ENCODE measurements at places on chromosomes 1 and 21.
A peak's percentile ranks its signal among the peaks of the same experiment; 100 is the strongest.

DNA sequence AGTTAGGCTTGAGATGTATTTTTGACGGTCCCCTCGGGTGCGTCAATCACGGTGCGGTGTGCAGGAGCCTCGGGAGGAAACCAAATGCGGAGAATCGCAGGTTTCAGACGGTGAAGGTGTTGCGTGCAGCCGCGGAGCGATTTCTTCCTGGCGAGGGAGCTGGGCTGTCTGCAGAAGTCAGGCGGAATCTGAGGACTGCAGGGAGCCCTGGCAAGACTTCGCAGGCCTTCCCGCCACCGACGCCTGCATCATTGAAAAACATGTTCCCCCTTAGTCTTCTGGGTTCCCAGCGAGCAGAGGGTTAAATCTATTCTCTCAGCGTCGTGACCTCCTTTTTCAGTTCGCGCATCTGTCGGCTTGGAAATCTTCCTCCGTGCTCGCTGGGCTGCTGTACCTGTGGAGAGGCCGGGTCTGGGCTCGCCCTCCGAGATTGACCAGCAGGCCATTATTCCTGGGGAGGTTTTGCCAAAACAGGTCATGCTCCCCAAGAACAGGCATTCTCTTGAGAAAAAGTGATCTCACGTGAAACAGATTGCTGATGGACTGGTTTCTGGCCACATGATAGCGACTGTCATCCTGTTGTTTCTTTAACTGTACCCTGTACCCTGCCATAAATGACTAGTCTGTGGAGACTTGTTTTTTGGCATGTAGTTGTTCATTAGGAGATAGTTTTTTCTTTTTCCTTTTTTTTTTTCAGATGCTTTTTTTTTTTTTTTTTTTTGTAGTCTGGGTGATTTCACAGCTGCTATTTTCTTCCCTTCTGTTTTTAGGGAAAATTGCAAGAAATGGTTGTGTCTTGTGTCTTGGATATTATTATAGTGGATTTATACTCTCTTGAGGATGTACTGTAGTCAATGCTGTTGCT, 894 bp downstream of the EPB41 start:
- peak; percentile 61 for DNase-seq

- no peak for DNase-seq
Measured at GRCh38 chr1:246275036-246275435, 232.0 kb downstream of the SMYD3 start.

DNA sequence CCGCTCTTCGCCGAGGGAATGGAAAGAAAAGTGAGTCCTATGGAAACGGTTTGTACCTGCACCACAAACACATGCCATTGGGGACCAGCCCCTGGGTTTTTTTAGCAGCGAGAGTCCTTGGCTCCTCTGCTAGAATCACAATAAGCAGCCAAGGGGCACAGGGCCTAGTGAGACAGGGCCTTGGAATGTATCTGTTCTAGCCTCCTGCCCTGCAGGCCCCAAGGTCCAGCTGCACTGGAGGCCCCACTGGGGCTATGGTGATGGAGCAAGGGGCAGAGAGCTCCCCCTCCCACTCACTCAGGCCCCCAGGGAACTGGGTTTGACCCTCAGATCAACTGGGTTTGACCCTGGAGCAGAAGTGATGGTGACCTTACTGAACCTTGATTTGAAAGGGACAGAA, 14.4 kb downstream of the SHISA4 start:
- peak; percentile 66 for DNase-seq

- no peak for DNase-seq
Measured at GRCh38 chr1:100931716-100932115, 35.8 kb downstream of the SLC30A7 start.

- DNase-seq = no peak
Measured at GRCh38 chr1:34796990-34797389, 4.2 kb downstream of the GJA4 start.

DNA sequence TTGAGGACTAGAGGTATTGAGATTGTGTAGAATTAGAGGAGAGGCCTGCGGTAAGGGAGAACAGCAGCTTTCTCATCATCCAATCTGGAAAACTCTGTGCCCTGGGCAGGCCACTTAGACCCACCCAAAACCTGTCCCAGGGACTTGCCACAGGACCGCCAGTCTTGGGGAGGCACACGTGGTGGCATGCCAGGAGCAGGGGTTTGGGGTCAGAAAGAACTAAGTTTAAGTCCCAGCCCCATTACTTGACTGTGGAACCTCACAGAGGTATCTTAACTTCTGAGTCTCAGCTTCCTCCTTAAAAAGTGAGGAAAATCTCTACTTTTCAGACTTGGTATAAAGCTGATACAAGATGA, 356.6 kb downstream of the HHAT start:
- no peak for DNase-seq

- peak; percentile 61 for DNase-seq
Measured at GRCh38 chr1:109089242-109090015, 1.1 kb upstream of the TMEM167B start.

- DNase-seq = no peak
Measured at GRCh38 chr1:26545969-26546323, 16.4 kb downstream of the RPS6KA1 start.

GRCh38 chr1:223670458-223671159, 5.1 kb upstream of the CAPN8 start:
- peak; percentile 58 for DNase-seq

DNA sequence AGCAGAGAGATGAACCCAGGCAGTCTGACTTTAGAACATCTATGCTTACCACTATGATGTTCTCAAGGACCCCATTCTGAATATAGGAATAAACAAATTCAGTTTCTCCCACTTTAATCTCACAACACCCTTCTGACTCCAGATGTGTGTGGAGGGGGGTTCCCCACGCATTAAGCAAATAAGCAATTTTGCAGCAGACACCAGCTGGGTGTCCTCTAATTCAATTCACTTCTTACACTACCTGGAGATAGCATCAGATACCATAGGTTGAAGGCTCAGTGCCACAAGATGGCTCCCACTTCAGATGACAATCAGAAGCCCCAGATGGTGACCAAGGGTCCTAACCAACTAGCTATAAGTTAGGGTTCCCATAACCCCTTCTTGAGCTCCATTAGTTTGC, 30.3 kb upstream of the CEP350 start:
- DNase-seq = no peak

GRCh38 chr1:211586538-211586937, 7.6 kb upstream of the SLC30A1 start:
- DNase-seq = no peak

- no peak for DNase-seq
Measured at GRCh38 chr21:28266061-28266460, 726.6 kb downstream of the LTN1 start.

DNA sequence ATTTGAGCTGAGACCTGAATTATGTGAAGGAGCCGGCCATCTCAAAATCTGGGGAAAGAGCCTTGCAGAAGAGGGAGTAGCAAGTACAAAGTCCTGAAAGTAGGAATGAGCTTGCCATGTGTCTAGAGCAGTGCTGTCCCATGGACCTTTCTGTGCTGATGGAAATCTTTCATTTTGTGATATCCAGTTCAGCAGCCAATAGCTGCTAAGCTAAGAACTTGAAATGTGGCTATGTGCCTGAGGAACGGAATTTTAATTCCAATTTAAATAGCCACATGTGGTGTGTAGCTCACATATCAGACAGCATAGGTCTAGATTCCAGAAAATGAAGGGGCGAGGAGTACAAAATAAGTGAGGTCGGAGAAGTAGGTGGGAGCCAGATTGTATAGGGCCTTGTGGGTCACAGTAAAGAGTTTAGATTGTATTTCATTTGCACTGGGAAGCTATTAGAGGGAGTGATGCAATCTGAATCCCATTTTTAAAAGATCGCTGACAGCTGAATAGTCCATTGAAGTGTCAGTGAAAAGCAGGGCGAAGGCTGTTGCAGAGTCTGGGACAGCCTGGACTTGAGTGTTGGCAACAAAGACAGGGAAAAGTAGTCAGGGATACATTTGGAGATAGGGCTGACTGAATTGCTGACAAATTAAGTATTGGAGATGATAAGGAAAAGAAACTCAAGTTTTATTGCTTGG, 80.3 kb downstream of the TMEM200B start:
- peak; percentile 27 for DNase-seq

DNA sequence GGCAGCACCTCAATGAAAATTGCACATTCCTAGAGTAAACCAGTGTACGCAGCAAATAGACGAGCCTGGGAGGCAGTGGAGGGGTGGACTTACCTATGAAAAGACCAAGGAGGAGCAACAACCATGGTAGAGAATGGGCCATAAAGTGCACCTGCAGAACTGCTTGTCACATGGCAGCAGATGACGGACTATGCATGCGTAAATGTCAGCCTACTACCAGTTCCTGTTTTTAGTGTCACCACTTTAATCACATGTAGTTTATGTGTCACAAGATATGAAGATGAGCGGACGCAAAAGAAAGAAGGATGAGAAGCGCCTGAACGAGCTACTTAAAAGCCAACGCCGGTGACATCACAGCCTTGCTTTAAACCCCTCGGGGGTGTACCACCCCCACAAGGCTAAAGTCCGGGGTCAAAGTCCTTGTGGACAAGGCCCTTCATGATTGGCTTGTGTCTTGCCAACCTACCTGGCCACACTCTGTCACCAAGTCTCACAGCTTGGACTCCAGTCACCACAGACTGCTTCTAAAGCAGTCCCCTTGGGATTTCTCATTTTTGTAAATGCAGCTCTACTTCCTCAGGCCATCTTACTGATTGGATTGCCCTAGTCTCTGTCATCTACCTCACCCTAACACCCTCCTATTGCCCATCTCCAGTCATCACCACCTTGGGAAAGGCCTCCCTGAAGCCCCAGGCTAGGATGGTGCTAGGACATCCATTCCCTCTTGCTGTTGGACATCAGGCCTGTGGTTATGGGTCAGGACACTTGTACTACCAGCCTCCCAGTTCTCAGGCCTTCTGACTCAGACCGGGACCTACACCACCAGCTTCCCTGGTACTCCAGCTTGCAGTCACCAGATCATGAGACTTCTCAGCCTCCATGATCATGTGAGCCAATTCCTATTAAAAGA, 6.0 kb upstream of the LY9 start:
- DNase-seq = no peak

GRCh38 chr1:186409091-186409490, 33.5 kb downstream of the ODR4 start:
- DNase-seq = no peak

- peak; percentile 39 for DNase-seq
Measured at GRCh38 chr1:13763222-13763621, 63.2 kb downstream of the PRDM2 start.

- DNase-seq = no peak
Measured at GRCh38 chr1:65207317-65207716, 59.3 kb downstream of the AK4 start.

DNA sequence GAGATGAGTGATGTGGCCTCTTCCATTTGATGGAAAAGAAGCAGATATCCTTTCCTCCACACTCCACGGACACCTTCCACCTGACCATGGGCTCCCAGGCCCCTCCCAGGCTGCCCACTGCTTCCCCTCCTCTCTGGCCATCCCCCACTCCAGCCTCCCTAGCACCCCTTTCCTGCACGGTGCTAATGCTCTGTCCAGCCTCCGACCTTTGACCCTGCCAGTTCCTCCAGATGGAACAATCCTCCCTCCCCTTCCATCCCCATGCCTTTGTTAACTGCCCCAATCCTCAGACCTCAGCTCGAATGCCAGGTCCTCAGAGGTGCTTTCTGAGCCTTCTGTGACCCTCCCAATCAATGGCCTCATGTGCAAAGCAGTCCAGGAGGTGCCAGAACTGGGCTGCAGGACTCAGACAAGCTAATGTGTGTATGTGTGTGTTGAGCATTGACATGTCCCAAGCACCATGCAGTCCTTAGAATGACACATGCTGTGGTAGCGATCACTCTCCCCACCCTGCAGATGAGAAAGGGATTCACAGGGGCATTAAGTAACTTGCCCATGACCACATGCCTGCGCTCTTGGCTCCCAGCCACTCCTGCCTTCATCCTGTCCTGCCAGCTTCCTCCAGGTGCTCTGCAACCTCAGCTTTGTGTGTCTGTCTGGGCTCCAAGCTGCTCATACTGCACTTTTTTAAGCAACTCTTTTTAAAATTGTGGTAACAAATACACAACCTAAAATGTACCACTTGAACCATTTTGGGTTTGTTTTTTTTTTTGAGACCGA, 63.5 kb upstream of the EDN2 start:
- DNase-seq = no peak

DNA sequence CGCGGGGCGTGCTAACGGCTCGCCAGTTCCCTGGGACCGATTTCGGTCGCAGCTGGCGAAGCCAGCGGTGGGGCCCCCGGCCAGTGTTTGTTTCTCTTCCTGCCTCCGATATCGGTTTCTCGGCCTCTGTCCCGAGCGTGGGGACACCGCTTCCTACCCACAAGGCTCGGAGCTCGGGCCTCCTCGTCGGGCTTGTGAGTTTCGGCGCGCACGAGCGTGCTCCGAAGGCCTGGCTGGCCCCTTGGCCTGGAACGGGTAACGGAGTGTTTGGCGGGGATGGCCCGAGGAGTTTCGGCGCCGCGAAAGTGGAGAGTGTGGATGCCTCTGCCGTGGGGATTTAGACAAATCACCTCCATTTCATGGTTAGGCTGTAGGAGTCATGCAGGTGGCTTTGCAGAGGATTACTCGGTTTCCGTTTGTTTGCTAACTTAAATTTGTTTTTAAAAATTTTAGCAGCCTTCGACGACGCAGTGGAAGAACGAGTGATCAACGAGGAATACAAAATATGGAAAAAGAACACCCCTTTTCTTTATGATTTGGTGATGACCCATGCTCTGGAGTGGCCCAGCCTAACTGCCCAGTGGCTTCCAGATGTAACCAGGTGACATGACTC, 559 bp downstream of the RBBP4 start:
- no peak for DNase-seq

DNA sequence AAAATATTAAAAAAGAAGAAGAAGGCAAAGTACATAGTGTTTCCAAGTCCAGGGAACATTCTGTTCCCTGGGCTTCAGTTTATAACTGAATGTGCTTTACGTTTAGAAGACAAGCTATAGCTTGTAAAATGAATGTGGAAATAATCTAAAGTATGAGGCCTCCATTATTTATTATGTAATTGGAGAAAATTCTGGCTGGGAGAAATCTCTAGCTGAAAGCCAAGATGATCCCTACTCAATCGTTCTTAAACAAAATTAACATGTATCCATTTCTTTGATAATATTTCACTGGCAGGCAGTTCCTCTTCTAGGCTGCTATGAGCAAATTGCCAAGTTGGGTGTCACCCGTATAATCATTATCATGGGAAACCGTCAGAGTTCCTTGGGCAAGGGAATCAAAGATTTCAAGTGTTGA, 52.2 kb upstream of the ETS2 start:
- no peak for DNase-seq

DNA sequence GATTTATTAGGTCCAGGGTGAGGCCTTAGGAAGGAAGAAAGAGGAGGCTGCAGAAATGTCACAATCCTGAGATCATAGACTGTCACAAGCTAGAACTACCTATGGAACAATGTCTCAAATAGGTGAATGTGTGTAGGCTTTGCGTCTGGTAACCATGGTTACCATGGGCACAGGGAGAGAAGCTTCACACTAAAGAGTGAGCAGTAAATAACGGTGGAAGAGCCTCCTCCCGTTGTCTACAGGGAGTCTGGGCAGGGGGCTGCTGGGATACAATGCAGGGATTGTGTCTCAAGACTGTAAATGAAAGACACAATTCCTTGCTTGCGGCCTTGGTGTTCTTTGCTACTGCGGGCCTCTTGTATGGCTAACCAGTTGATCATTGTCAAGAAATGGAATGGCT, 28.2 kb upstream of the KCNJ6 start:
- no peak for DNase-seq

GRCh38 chr21:45584786-45585185, 42.5 kb upstream of the SLC19A1 start:
- no peak for DNase-seq
